WTC11 (cell line): ENCODE measurements at places on chromosomes 7 and 10. TPM values are rescaled to one million over a fixed set of nuclear protein-coding genes. Genes with fewer than 3 reads are reported as not detected.

GRCh38 chr10:24897326-24897926 lies 55.0 kb downstream of the PRTFDC1 start:
- DNase-seq: no peak

DNA sequence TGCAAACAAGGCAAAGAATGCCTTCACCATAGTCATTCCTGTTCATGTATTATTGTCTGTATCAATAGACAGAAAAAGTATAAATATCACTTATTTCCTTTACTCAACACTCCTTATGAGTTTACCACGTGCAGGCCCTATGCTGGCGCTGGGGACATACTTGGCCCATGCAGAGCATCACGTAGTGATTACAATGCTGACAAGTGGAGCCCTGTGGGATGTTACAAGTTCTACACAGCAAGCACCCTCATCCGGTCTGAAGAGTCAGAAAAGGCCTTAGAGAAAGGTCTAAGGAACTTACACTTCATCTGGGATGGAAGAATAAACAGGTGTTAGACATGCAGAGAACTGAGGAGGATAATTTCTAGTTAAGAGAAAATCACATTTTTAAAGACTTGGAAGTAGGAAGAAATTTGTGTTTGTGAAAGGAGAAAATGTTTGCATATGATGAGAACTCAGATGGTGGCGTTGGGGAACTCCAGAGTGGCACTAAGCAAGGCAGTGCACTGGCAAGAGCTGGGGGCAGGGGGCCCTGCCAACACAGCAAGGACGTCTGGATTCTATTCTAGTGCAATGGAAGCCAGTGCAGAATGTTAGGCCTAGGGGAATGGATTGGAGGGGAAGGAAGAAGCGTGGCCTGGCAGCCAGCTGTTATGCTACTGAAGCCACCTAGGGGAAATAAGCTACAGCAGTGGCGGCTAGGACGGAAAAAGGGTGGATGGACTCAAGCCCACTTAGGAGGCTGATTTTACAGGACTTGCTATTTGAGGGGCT lies 116.2 kb downstream of the ELMO1 start:
- no peak for DNase-seq

- no peak for DNase-seq
Observed at GRCh38 chr7:4683884-4684565, 1.9 kb downstream of the FOXK1 start.

DNA sequence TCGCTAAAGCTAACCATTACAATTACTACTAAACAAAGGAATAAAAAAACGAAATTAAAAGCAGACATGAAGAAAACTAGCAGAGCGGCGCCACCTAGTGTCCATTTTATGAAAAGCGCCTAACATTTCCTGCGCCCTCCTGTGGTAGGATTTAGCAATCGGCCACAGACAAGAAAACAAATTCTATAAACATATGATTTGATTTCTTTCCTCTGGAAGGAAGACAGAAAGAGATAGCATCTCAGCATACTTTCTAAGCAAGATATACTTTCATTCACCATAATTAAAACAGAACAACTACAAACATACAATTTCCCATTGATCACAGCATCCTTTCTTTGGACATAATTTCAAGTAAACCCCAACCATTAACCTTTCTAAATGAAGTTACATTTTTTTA lies 337.7 kb upstream of the NPVF start:
- peak; percentile 49 for DNase-seq

DNA sequence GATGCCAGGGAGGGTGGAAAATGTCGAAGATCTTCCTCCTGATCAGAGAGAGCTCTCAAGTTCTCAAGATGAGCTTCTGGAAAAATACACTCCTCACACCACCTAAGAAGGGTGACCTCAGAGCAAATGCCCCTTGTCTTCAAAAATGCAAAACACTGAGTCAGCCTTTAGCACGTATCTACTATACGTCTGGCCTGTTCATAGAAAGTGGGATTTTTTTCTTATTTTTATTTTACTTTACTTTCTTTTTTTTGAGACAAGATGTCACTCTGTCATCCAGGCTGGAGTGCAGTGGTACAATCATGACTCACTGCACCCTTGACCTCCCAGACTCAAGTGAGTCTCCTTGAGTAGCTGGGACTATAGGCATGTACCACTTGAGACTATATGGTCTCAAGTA lies 57.1 kb downstream of the AFAP1L2 start:
- DNase-seq: no peak

DNA sequence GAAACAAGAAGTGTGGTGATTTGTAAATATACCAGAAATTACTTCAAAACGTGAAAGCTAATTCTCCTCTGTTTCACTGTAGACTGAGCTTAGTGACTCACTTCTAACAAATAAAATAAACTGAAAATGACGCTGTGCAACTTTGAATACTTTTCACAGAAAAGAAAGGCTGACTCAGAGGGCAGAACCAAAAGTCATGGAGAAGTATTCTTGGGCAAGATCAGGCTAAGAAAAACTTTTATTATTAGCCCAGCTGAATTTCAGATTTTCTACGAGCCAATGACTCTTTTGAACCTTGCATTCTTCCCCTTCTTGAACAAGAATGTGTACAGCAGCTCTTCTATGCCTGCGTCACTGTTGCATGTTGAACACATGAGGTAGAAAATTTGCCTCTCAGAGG lies 527.3 kb upstream of the GHITM start:
- no peak for DNase-seq

DNA sequence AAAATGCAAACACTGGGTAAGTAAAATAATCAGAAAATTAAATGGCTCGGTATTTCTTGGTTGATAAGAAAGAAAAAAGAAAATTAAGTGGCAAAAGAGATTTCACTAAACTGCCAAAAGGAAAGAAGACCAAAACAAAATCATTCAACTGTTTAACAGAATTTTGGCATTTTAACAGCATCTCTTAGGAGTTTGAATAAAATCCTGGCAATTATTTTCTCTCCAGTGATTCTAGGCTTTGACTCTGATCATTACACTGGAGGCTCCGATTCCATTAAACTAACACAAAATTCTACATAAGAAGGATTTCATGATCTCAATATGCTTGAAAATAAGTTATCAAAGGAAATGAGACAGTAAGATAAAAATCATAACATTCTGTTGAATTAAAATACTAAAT lies 62.3 kb downstream of the ARHGAP21 start:
- no peak for DNase-seq

DNA sequence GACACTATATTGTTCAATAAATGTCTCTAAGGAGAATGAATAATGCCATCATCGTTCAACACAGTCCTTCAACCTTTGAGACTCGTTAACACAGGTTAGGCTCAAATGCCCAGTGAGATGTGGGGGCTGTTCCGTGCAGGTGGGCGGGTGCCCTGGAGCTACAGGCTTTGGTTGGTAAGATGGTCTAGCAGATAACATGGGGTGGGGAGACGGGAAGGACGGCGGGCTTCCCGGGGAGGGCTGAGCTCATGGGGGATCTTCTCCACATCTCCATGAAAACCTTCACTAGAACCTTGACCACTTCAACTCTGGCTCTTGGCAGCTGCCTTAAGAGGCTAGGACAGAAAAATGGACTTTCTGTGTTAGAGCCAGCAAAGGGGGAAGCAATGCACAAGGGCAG lies 134.1 kb upstream of the TCERG1L start:
- DNase-seq: no peak

Gene TES
- 48.5 to 49.9 TPM (median 49.5 TPM) in 3 replicates for total RNA-seq

Gene ODAD2
- total RNA-seq: 4.1 to 4.3 TPM (median 4.1 TPM) in 3 replicates

Gene HHEX
- 4.5 to 4.8 TPM (median 4.8 TPM) in 3 replicates for total RNA-seq

Gene LOXL4
- 0.07 to 0.35 TPM (median 0.21 TPM) in 3 replicates for total RNA-seq

Gene TFEC
- 0.07 to 0.17 TPM in 2 of 3 replicates, not detected in the other for total RNA-seq

Gene BTBD16
- total RNA-seq: not detected in 3 replicates
